ENCODE measurements at places on chromosomes 16 and 17. TPM values are rescaled to one million over a fixed set of nuclear protein-coding genes. Genes with fewer than 3 reads are reported as not detected.

- no peak for DNase-seq
- peaks cover 6% of the 10 kb centered on the region for H3K27me3 ChIP-seq
- no peaks in the 10 kb centered on the region for H3K4me1 ChIP-seq
- H3K4me3 ChIP-seq = no peak overlapping the region
- no peak overlapping the region for H3K27ac ChIP-seq
- H3K36me3 ChIP-seq = no peaks in the 10 kb centered on the region
Measured at GRCh38 chr16:8581831-8582580, 8.3 kb downstream of the TMEM114 start.

GRCh38 chr16:19853132-19853741 lies 31.4 kb downstream of the GPRC5B start:
- no peak overlapping the region for H3K27ac ChIP-seq
- H3K4me3 ChIP-seq = no peak overlapping the region

DNA sequence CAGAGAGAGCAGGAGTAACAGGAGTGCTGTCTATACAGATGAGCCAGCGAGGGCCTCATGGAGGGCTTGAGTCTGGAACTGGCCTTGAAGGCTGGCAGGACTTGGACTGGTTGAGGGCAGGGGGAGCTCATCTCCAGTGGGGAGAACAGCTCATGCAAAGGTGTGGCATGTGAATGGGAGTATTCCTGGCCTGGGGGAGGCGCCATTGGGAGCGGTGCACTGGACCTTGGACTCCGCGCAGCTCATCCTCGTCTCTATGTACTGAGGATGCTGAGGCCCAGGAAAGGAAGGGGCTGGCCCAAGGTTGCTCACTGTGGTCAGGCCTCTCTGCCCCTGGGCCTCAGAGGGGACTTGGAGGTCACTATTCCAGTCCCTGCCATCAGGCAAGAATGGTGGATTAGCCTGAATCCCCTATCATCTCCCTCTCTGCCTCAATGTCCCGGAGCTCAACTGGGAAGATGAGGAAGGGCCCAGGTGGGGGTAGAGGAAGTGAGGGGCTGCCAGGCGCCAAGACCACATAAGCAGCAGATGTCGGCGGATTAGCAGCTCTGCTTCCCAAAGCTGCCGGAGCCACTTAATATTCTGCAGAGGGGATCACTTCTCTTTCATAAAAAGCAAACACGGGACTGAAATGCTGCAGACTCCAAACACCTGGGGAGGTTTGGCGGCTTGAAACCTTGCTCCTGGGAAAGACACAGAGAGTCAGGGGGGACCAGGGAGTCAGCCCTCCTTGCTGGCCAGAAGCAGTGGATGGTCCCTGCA lies 88.9 kb downstream of the SDK2 start:
- H3K36me3 ChIP-seq = no peaks in the 10 kb centered on the region
- no peak overlapping the region for H3K27ac ChIP-seq
- no peaks in the 10 kb centered on the region for H3K4me1 ChIP-seq
- no peak for DNase-seq
- no peak overlapping the region for H3K4me3 ChIP-seq

DNA sequence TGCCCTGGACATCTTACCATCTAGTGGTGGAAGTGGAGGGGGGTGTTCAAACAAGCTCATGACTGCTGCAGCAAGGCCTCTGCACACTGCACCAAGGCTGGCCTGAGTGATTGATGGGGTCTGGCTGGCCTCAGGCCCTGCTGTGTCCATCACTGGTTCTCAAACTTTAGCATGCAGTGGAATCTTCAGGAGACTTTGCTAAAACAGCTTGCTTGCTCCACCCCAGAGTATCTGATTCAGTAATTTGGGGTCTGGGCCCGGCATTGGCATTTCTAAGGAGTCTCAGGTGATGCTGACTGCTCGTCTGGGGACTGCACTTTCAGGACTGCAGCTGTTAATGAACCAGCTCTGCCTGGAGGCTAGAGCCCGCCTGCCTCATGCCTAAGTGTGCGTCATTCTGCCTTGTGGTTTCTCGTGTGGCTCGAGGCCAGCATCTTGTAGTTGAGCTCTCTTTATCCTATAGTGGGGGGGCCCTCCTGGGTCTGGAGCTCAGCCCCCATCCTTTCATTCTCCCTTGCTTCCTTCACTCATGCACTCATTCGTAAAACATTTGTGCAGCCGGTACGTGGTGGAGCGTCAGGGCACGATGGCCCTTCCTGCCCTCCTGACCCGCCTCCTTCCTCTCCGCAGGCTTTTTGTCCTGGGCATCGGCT lies 4.1 kb downstream of the MGAT5B start:
- H3K27me3 ChIP-seq = no peaks in the 10 kb centered on the region
- H3K4me1 ChIP-seq = peaks cover 17% of the 10 kb centered on the region
- H3K36me3 ChIP-seq = no peaks in the 10 kb centered on the region
- H3K4me3 ChIP-seq = peak overlapping the region; percentile 2
- H3K27ac ChIP-seq = peak overlapping the region; percentile 51

DNA sequence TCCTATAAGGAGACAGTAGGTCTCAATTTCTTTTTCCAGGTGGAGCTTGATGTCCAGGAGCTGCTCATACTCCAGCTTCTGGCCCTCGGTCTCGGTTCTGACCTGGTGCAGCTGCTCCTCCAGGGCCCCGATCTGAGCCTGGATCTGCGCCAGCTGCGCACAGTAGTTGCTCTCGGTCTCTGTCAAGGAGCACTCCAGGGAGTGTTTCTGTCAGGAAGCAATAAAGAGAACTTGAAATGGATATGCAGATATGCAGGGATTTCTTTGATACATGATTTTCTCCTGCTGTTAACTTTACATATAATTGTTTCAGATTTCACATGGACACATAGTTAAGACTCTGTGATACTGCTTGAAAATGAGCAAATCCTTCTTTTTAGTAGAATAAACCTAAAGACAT lies 4.7 kb downstream of the KRT25 start:
- no peak overlapping the region for H3K27ac ChIP-seq
- no peaks in the 10 kb centered on the region for H3K36me3 ChIP-seq
- no peak overlapping the region for H3K4me3 ChIP-seq
- H3K27me3 ChIP-seq = peaks cover 37% of the 10 kb centered on the region
- DNase-seq = no peak

GRCh38 chr17:42246515-42246914 lies 29.7 kb downstream of the STAT5B start:
- DNase-seq = no peak
- no peak overlapping the region for H3K4me3 ChIP-seq
- H3K27me3 ChIP-seq = no peaks in the 10 kb centered on the region
- no peak overlapping the region for H3K27ac ChIP-seq
- H3K36me3 ChIP-seq = no peaks in the 10 kb centered on the region

DNA sequence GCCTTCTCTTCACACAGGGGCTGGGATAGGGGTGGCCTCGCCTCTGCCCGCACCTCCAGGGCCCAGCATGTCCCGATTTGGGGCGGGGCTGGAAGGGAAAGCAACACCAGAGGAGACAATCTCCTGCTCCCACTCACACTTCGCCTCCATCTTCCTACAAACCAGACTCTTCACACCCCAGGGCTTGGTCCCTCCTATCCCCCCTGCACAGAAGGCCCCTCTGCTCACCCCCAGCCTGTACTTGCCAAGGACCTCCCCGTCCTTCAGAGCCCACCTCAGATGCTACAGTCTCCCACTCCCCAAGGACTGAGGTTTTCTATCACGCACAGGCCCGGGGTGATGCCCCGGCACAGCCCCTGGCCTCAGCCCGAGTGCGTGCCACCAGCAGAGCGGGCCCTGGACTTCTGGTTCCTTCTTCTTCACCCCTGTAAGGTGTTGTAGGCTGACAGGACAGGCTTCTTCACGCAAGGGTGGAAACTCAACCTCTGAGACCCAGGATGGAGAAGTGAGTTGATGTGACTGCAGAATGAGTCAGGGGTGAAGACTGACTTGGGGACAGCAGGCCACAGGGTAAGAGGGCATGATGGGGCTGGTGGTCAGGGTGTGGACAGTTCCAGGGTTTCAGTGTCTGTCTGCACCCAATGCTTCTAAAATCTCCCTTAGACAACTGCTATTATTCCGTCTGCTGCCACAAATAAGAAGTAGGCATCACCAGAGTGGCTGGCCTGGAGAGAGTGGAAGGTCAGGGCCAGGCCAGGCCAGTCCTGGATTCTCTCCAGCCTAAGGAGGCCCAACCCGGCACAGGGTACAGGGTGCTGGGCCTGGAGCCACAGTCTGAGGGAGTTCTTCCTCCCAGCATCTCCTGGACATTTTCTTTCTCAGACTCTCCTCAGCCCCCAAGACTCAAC lies 2.5 kb downstream of the ITGAE start:
- no peaks in the 10 kb centered on the region for H3K4me1 ChIP-seq
- H3K4me3 ChIP-seq = no peak overlapping the region
- DNase-seq = no peak
- H3K27me3 ChIP-seq = no peaks in the 10 kb centered on the region

GRCh38 chr17:32142857-32143526 lies 690 bp downstream of the RHOT1 start:
- peak overlapping the region; percentile 73 for H3K27ac ChIP-seq
- H3K36me3 ChIP-seq = peaks cover 3% of the 10 kb centered on the region
- no peaks in the 10 kb centered on the region for H3K27me3 ChIP-seq
- DNase-seq = peak; percentile 63
- 0 out of 2 replicates have a peak, but pooled peaks cover 3% of the 10 kb centered on the region for H3K4me1 ChIP-seq
- peak overlapping the region; percentile 68 for H3K4me3 ChIP-seq

DNA sequence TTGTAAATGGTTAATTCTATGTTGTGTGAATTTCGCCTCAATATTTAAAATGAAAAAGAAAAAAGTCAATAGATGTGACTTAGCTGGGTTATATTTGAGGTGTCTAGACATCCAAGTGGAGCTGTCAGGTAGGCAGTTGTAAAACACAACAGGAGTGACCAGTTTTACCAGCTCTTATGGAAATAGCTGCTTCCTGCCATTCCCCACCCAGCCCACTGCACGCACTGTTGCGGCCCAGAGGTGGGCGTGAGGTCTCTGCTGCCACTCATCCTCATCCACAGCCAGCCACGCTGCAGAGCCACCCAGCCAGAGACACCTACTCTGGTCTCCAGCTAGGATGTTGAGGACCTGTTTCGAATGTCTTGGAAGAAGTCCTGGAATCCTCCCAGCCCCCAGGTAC lies 3.4 kb upstream of the CARD14 start:
- no peaks in the 10 kb centered on the region for H3K4me1 ChIP-seq
- DNase-seq = no peak
- H3K4me3 ChIP-seq = no peak overlapping the region
- no peak overlapping the region for H3K27ac ChIP-seq

DNA sequence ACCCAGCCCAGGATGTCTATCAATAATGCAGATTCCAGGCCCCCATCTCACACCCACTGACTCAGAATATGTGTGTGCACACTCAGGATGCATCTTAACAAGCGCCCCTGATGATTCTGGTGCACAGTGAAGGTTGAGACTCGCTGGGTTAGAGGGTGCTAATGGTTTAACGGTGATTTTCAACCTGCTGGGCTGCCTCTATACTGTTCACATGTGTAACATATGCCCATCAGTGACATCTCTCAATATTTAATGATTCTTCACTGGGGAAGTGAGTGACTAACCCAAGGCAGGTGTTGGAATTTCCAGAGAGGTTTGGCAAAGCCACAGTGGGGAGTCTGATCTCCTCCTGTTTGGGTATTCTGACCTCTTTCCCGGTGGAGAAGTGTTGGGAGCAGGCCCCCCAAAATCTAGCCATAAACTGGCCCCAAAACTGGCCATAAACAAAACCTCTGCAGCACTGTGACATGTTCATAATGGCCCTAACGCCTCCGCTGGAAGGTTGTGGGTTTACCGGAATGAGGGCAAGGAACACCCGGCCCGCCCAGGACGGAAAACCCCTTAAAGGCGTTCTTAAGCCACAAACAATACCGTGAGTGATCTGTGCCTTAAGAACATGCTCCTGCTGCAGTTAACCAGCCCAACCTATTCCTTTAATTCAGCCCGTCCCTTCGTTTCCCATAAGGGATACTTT lies 4.1 kb upstream of the DOC2B start:
- DNase-seq = no peak
- H3K4me1 ChIP-seq = no peaks in the 10 kb centered on the region
- H3K27me3 ChIP-seq = peaks cover 14% of the 10 kb centered on the region
- H3K27ac ChIP-seq = no peak overlapping the region
- H3K36me3 ChIP-seq = no peaks in the 10 kb centered on the region
- no peak overlapping the region for H3K4me3 ChIP-seq

DNA sequence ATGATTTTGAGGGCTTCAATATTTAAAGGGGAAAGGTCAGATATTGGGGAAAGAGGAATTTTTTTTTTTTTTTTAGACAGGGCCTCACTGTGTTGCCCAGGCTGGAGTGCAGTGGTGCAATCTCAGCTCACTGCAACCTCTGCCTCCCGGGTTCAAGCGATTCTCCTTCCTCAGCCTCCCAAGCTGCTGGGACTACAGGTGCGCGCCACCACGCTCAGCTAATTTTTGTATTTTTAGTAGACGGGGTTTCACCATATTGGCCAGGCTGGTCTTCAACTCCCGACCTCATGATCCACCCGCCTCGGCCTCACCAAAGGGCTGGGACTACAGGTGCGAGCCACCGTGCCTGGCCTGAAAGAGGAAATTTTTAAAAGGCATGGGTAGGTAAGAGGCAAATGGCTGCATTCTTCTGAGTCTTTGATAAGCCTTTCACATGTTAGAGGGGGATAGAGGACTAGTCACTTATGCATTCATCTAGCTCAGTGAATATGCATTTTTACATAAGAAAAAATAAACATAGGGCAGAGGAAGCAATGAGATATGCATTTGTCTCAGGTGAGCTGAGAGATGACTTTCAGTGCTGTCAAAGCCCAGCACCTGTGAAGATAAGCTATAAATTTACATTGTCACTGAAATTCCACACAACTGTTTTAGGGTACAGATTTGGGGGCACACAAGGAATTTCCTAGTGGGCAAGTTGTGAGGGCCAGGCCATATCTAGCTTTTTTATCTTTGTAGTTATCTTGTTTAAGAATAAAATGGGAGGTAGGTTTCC lies 1.1 kb upstream of the FCSK start:
- peaks cover 3% of the 10 kb centered on the region for H3K4me1 ChIP-seq
- H3K27ac ChIP-seq = peak overlapping the region; percentile 96
- no peaks in the 10 kb centered on the region for H3K36me3 ChIP-seq

GRCh38 chr17:34974794-34975785 lies 5.2 kb upstream of the LIG3 start:
- no peak for DNase-seq
- no peak overlapping the region for H3K4me3 ChIP-seq
- H3K27me3 ChIP-seq = no peaks in the 10 kb centered on the region

GRCh38 chr16:69311533-69312387 lies 610 bp downstream of the VPS4A start:
- DNase-seq = peak; percentile 80
- H3K27me3 ChIP-seq = no peaks in the 10 kb centered on the region
- peaks cover 12% of the 10 kb centered on the region for H3K36me3 ChIP-seq
- peak overlapping the region; percentile 79 for H3K27ac ChIP-seq
- peak overlapping the region; percentile 76 for H3K4me3 ChIP-seq

CCL22 gene
- not detected for polyA plus RNA-seq

TPSAB1 gene
- not detected for polyA plus RNA-seq

GSG1L gene
- polyA plus RNA-seq = not detected

All from SK-N-SH (cell line).